Type B pancreatic cell (in vitro differentiated cells): ENCODE measurements at places on chromosomes 13 and 19. TPM values are rescaled to one million over a fixed set of nuclear protein-coding genes. Genes with fewer than 3 reads are reported as not detected.

DNA sequence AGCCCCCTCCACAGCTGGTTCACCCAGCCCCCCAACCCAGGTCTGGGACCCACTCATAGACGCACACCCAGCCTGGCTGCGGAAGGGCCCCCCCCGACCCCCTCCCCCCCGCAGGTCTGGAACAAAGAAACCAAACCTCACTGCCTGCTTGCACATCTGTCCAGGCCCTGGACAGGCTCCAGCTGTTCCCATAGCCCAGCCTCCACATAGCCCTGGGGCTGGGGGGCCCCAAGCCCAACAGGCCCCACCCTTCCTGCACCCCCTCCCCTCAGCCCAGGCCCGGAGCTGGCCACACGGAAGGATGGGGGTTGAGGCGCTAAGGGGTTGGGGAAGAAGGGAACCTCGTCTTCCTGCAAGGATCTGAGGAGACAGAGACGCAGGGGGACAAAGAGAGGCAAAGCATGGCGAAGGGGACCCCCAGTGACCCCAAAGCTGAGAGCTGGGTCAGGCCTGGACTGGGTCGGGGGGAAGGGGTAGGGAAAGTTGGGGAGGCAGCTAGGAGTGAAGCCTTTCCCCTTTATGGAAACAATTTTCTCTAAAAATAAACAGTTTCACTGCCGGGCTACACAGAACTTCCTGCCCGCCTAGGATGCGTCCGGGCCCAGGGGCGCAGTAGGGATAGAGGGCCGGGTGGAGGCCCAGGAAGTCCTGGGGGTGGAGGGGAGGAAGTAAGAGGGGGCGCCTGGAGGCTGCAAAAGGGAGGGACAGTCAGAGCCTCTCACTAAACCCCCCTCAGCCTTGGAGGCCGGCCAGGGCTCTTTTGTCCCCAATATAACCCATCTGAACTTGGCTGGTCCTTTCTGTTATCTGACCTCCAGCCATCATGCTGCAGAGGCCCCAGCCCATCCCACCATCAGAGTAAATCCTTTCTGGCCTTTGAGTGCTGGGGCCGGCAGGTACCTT, 2.4 kb downstream of the KANK2 start:
- no peak for DNase-seq

DNA sequence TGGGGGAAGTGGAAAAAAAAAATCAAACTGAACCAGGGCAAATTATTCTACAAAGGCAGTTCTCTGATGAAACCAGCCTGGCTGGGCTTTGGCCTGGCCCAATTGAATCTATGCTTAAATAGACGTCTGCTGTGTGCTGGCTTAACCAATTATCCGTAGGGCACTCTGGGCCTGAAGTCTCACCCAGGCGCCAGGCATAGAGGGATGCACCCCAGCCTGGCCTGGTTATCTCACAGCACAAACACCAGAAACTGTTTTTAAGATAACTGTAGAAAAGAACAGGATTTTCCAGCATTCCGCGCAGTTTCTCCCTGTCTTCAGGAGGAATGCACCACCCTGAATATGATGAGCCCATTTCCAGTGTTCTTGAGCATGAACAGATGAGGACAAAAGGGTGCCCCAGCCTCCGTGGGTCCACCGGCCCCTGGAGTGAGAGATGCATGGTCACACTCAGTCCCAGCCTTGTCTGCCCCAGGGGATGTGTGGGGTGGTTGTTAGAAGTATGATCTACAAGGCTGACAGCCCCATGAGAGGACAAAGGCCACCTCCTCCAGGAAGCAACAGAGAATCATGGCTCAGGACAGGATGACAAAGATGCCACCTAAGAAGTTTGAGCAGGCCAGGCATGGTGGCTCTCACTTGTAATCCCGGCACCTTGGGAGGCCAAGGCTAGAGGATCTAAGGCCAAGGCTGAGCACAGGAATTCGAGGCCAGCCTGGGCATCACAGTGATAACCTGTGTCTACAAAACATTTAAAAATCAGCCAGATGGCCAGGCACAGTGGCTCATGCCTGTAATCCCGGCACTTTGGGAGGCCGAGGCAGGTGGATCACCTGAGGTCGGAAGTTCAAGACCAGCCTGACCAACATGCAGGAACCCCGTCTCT, 50.2 kb downstream of the PEPD start:
- no peak for DNase-seq

GRCh38 chr19:40742886-40743285, 7.4 kb downstream of the ACTMAP start:
- DNase-seq = no peak

- no peak for DNase-seq
These were observed 5.8 kb downstream of the QTRT1 start for GRCh38 chr19:10706990-10707389.

- no peak for DNase-seq
These were observed 185.7 kb downstream of the PTPRS start for GRCh38 chr19:5154799-5155426.

DNA sequence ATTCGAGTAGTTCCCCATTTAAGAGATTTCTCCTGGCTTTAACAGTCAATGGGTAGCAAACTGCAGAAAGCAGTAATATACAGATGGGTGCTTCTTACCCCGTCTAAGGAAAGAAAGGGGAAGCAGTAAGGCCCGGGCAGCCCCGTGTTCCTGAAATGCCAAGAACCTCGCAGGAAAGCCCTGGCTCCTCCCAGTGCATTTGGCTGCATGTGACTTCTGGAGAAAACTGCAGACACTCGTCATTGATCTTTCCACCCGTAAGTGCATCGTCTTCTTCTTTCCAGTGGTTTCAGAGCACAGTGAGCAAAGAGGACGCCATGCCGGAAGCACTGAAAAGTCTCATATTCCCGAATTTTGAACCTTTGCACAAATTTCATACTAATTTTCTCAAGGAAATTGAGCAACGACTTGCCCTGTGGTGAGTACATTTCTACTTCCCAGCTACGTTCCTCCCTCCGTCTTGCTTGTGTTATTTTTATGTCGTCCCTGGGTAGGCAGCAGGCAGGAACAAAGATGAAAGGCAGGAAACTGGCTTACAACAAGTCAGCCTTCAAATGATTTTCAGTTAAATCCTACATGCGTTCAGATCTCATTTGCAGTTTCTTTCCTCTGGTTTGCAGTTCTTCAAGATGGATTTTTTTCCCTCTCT, 165.2 kb downstream of the STK24 start:
- no peak for DNase-seq

DNA sequence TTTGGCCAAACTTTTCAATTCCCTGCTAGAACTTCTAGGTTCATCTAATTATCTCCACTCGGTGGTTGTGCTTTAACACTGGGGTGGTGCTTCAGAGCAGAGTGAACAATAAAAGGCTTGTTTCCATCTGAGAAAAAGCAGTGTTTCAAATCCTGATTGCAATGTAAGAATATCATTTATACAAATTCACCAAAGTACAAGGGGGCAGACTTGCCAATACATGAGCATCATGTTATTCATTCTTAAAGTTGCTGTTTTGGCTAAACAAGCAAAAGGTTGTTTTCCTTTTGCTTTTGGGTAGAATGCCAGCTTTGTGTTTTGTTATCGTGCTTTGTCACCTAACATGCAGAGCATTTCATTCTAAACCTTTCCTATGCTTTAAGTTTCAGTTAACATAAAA, 78.5 kb upstream of the UBAC2 start:
- DNase-seq = no peak

- DNase-seq = no peak
These were observed 8.4 kb downstream of the PPP1R14A start for GRCh38 chr19:38247734-38248268.

GRCh38 chr19:13095393-13095784, 7.3 kb downstream of the LYL1 start:
- DNase-seq = no peak

DNA sequence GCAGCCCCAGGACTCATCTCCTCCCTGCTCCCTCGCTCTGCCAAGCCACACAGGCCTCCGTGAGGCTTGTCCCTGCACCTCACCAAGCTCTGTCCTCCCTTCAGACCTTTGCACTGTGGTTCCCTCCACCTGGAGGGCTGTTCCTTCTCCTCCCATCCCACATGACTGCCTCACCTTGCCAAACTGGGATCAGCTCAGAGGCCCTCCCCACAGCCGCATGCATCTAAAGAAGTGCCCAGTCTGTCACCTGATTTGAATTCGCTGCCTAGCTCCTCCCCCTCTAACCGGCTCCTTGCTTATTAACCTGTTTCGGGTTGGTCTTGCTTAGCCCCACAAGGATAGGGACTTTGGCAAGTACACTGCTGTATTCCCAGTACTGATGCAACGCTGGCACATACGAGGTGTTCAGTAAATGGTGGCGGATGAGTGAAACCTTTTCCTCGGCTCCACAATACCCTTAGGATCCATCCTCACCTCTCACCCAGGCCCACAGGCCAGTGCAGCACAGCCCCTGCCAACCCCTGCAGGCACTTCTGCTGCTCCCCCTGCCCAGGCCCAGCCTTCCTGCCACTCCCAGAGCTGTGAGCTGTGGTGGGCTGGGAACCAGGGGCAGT, 4.4 kb downstream of the AKT2 start:
- DNase-seq = no peak

LCP1 gene
- 43.3 and 157 TPM in 2 replicates for total RNA-seq

CCL25 gene
- 1.4 and 5.6 TPM in 2 replicates for total RNA-seq

CD33 gene
- not detected in 2 replicates for total RNA-seq

GNG7 gene
- 3.8 and 12.2 TPM in 2 replicates for total RNA-seq

THOP1 gene
- 85.9 and 109 TPM in 2 replicates for total RNA-seq

TMC4 gene
- 24.2 and 42.1 TPM in 2 replicates for total RNA-seq

METTL21C gene
- total RNA-seq = not detected in 2 replicates
